ENCODE measurements at places on chromosomes 5 and 9.

DNA sequence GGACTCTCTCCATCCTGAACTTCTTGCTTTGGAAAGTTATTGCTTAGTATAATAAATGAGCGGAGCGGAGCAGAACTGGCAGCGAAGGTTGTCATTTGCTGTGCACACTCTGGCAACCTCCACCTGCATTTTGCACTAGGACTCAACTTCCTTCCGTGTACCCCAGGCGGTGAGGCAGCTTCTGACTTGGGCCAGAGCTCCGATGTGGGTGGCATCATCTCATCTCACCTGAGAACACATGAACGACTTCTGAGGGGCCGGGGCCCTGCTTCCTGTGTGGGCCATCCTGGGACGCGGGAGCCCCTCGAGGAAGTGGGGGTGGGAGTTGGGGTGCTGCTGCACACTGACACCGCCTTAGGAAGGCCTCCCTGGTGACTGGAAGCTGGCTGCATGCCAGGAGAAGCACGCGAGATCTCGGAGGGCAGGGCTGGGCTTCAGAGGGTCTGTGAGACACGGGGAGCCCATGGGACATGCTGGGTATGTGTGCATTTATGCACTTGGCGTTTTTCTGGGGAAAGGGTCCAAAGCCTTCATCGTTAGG is 56.5 kb upstream of the COL5A1 start:
- DNase-seq: no peak

DNA sequence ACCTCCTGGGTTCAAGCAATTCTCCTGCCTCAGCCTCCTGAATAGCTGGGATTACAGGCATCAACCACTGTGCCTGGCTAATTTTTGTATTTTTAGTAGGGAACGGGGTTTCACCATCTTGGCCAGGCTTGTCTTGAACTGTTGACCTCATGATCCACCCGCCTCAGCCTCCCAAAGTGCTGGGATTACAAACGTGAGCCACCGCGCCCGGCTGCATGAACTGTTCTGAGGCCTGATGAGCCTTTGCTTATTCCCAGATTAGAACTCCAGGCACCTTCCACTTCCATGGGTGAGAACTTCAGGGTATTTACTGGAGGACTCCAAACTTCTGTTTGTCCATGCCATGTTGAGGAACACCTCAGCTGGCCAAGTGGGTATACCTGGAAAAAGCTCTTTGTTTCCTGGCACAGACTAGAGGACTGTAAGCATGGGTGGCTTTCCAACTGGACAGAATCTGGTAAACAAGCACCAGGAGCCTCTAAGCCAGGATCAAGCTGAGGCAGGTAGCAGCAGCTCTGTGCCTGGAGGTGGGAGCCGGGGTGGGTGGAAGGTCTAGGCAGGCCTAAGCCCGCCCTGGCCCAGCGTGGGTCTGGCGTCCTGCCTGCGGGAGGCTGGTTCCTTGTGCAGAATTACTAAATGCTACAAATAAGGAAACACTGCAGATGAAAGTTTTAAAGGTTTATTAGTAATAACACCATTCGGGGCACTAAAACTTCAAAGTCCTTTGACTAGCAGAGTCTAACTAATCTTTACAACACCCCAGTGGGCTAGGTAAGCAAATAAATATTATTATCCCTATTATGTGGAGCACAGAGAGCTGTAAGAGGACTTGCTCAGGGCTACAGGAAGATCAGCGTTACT is 78.4 kb downstream of the SEMA5A start:
- DNase-seq: no peak

DNA sequence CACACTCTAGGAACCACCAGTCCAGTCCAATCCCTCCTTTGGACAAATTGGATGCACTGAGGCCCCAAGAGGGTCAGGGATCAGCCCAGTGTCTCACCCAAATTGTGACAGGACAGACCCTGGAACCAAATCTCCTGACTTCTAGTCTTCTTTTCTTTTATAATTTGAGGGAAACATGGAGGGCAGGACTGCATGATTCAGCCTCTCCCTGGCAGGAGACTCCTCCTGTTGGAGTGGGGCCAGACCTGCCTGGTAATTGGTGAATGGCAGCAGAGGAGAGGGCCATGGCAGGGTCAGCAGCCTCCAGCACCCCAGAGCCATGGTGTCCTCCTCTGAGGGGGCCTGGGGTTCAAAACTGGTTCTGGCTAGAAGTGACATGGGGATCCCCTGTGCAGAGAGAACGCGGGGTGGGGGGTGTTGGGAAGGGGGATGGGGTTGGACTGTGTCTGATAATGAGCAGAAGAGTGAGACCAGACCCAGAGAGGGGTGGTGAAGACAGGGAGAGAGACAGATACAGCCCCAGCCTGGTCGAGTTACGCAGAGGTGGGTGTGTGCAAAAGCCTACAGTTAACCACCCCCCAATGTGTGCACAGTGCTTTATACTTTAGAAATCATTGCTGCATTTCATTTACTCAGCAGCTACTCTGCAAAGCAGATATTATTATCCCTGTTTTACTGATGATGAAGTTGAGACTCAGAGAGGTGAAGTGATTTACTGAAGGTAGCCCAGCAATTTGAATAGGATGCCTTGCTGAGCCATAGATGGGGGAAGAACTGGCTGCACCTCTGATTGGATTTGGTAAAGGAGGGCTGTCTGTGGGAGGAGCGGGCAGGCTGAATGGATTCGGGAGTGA is 3.8 kb upstream of the SYNPO start:
- DNase-seq: no peak

DNA sequence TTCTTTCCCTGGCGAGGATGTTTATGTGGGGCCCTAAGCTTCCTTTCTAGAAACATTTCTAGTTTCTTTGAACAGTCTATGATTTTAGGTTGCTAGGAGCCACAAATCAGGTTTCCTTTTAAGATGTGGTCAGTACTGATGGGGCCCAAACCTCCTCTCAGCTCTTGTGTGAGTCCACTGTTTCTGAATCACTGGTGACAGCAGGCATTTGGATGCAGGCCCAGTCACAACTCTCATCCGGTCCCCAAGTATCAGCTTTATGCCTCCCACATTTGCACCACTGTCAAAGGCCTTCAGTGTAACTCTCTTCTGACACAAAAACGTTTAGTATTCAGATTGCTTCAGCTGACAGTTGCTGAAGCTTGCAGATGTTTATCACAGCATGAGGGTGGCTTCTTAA is 7.8 kb downstream of the DMRT2 start:
- no peak for DNase-seq

GRCh38 chr5:99029172-99029571 is 100.4 kb upstream of the CHD1 start:
- DNase-seq: no peak

- DNase-seq: no peak
These were observed 2.7 kb upstream of the ITK start for GRCh38 chr5:157177953-157178352.

DNA sequence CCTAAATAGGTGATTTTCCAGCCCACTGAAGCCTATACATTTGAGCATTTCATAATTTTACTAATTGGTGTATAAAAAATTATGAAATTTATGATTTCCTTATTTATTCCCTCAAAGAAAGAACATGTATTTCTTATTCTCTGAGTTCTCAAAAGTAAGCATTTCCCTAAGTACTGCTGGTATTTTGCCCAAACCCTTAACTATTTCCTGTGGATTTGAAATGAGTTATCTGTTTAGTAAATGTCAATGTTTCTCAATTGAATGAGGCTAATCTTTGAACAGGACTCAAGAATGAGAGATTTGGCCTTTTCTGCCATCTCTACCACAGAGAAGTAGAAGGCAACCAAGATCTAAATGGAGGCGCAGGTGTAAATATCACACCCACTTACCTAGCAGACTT is 751.7 kb downstream of the TLE1 start:
- no peak for DNase-seq

Data from B cell (primary cell).